Fibroblast of skin of left biceps (primary cell): ENCODE measurements at places on chromosomes 4 and X.

DNA sequence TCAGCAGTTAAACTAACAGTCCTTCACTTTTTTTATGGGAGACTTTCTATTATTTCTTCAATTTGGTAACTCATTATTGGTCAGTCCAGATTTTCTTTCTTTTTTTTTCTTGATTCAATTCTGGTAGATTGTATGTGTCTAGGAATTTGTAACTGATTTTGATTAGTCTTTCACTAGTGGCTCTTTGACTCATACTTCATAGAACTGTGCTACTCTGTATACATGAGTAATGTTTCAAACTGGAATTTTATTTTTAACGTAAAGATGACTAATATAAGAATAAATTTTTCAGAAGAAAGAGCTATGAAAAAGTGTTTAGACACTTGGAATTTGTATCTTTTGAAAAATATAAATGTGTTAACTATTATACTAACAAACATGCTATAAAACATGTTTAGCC lies 813.0 kb downstream of the TRAM1L1 start:
- no peak for DNase-seq

DNA sequence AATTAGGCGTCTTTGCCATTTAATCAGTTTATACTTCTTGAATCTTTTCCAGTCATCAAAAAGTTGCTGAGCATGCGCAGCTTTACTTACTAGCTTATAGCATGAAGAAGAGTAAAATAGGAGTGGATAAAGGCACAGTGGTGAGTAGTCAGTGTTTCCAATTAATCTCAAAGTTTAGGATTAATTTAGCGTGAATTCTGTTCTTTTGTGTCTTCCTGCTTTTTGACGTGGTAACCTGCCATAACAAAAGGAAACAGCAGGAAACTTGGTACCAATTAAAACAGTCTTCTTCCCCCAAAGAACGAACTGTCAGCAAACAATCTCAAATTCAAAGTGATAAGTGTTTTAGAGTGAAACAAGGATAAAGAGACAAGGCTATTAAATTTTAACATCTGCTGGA lies 61.9 kb downstream of the TET2 start:
- DNase-seq, result no peak

GRCh38 chr4:184280591-184281071 lies 63.0 kb upstream of the ENPP6 start:
- no peak for DNase-seq

- DNase-seq, result no peak
These were observed 8.9 kb upstream of the ADGRG4 start for GRCh38 chrX:136291824-136292223.

DNA sequence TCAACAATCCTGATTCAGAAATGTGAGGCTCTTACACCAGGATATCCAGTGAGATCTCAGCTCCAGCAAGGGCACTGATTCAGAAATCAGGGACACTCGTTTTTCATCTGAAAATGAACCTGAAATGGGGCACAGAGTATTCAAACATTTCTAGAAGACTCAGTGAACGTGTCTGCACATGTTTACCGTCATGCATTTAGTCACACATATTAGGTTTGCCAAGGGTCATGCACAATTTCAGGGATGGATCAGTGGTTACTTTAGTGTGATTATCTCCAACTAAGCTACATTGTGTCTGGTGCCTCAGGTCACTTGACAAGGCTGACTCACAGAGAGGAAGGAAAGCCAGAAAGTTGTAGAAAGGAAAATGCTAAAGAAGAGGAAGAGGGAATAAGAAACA lies 33.6 kb upstream of the SPANXN2 start:
- DNase-seq, result no peak

GRCh38 chrX:355329-356050 lies 31.2 kb downstream of the PPP2R3B start:
- no peak for DNase-seq

GRCh38 chr4:120723105-120723504 lies 199.4 kb downstream of the PRDM5 start:
- no peak for DNase-seq

GRCh38 chrX:40971736-40972135 lies 113.5 kb upstream of the USP9X start:
- DNase-seq, result no peak

DNA sequence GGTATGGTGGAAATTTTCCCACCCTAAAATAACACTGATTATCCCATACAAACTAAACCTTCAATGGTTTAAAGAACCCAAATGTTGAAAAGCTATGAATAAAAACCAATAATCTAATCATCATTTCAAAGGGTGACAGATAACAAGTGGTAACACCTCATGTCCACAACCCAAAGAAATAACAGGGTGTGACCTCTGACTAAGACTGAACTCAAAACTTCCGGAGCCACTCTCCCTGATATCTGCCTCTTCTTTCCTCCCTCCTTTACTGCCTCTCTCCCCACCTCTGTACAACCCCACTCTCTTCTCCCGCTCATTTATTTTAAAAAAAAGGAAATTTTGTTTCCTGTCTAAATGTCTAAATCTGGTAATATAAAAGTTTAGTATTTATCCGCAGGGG lies 11.5 kb downstream of the FBXW7 start:
- no peak for DNase-seq

- no peak for DNase-seq
These were observed 140.0 kb downstream of the CHM start for GRCh38 chrX:85907316-85907715.

DNA sequence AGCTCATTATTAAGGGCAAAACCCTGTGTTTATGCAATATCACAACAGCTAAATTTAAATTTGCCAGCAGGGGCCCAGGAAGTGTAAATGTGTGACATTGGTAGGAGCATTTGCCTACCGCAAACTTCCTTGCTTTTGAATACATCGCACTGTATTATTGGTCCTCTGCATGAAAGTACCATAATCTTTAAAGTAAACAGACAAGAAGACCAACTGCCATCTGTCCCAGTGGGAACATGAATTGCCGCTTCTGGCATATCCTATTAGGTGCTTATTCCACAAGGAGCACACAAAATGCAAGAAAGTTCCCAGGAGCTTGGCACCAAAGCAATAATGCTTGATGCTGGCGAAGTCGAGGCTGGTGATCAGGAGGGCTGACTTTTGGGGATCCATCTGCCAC lies 51.3 kb downstream of the SOD3 start:
- DNase-seq, result no peak

- no peak for DNase-seq
These were observed 37.5 kb downstream of the USP9X start for GRCh38 chrX:41122664-41123257.

GRCh38 chr4:85910985-85911384 lies 436.0 kb downstream of the ARHGAP24 start:
- DNase-seq, result no peak
